Vagina (tissue), 2 donors: ENCODE measurements at places on chromosomes 11 and 22. TPM values are rescaled to one million over a fixed set of nuclear protein-coding genes. Genes with fewer than 3 reads are reported as not detected.

OMP gene
- not detected for total RNA-seq

CLDN5 gene
- 228 TPM for total RNA-seq

ADAMTS15 gene
- 12.0 TPM for total RNA-seq

GRIK4 gene
- 0.25 TPM for total RNA-seq

PANX3 gene
- total RNA-seq = not detected

FOLH1 gene
- total RNA-seq = 3.9 TPM

PRRG4 gene
- total RNA-seq = 21.1 TPM
